IPS-NIHi11 (cell line): ENCODE measurements at places on chromosomes 11 and 22.

- no peak for DNase-seq
These were observed 20.8 kb upstream of the LINC01488 start for GRCh38 chr11:69460540-69461257.

- no peak for DNase-seq
These were observed at the start of gene KLHDC7B for GRCh38 chr22:50545522-50546325. Gene KLHDC7B (plus strand): TSS chr22:50545899. CDS start chr22:50546244, 345 bp downstream.

GRCh38 chr11:29669310-29669709, 347.5 kb downstream of the KCNA4 start:
- DNase-seq = no peak

- peak; percentile 35 for DNase-seq
These were observed 120.9 kb downstream of the GALNT18 start for GRCh38 chr11:11500744-11501487.

GRCh38 chr22:49786976-49787706, 40.5 kb downstream of the BRD1 start:
- DNase-seq = no peak

- no peak for DNase-seq
These were observed 28.2 kb downstream of the SEZ6L start for GRCh38 chr22:26197425-26197824.

GRCh38 chr11:118005224-118006152, 19.3 kb downstream of the IL10RA start:
- DNase-seq = no peak

DNA sequence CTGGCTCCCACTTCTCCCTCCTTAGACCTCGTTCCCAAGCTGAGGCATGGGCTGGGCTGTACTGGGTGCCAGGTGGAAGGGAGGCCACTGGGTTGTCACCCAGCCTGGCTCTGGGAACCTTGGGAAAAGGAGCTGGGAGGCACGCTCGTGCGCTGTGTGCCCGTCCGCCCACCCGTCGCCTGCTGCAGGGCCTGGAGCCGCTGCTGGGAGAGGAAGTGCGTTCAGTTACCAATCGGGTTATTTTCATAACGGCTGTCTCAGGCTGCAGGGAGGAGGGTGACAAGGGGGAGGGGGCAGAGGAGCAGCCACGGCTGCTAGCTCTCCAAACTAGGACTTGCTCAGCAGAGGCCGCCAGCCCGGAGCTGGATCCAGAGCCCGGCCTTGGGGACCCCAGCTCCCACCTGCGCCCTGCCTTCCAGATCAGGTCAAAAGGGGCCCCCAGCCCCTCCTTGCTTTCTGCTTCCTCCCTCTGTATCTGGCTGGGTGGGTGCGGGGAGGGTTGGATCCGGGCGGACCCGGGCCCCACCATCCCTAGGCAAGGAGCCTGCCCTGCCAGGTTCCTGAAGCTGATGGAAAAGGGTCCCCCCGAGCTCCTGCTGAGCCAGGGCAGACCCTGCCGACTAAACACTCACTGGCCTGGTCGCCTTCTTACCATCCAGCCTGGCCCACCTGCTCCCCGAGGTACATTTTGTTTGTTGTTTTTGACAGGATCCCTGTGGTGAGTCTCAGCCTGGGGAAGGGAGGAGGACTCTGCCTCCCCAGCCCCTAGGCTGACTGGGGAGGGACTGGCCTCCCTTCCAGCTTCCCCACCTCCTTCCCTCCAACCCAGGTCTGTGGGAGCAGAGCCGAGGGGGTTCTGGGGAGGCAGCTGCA, 14.3 kb downstream of the DGKZ start:
- peak; percentile 54 for DNase-seq

DNA sequence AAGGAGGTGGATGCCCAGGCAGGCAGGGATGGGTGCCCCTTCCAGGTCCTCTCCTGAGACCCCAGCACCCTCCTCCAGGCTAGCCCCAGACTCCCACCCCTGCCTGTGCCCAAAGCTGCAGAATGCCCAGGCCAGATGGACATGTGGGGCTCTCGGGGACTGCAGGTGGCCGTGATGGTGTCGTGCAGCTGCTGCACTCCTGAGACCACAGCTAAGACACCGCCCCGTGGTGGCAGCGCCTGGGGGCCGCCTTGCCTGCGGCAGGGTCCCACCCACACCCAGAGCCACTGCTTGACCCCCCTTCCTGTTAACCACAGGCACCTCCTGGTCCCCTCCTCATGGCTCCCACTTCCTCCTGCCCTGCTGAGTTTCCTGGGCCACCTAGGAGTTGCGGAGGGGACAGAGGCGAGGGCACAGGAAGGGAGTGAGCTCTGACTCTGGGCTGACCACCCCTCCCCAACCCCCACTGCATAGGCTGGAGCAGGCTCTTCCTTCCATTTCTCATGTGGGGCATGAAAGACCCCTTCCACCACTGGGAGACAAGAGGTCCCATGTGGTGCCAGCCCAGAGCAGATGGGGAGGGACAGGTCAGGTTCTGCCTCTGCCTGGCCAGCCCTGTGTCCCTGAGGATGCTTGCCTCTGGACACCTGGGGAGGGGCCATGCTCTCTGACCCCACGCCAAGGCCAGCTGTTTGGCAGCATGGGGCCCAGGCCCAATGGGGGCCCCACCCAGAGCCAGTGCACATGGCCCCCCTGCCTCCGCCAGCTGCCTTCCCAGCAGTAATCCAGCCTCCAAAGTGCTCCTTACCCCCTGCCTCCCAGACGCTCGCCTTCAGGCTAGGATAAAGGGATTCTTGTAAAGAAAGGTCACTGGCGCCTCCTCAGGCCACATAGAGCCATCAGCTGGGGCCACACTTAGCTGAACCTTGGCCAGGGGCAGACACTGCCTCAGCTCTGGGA, 29.3 kb downstream of the OSBPL5 start:
- DNase-seq = peak; percentile 58

DNA sequence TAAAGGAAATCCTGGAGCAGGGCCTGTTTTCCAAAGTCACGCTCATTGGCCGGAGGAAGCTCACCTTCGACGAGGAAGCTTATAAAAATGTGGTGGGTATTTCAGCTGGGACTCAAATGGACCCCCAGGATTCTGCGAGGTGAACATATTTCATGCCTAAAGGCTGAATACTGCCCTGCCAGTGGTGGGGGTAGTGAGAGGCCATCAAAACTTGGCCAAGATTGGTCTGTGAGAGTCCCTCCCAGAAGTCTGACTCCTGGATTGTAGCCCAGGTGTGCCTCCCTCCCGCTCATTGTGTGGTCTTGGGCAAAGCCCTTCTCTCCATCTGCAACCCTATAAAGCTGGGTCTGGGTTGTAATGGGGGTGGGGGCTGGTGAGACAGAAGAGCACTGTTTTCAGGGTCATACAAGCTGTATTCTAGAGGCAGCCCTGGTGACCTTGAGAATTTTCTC, 853 bp downstream of the HTATIP2 start:
- DNase-seq = peak; percentile 18

DNA sequence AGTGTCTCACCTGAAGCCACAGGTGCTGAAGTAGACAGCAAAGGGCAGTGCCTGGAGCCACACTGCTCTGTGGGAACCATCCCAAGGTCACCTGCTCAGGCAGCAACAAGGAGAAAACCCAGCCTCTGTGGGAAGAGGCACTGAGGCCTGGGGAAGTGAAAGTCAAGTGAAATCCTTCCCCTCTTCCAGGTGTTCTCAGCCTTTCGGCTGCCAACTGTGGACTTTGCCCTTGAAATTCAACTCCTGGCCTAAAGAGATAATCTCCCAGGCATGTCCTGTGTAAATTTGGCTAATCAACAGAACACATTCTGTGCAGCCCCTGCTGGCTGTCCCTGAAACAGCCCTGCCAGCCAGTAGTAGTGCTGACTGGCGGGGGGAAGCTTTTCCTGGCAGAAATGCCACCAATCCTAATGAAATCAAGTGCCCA, 112.1 kb downstream of the RPL27A start:
- peak; percentile 50 for DNase-seq

GRCh38 chr11:120952461-120953434, 71.2 kb upstream of the TBCEL start:
- peak; percentile 91 for DNase-seq

DNA sequence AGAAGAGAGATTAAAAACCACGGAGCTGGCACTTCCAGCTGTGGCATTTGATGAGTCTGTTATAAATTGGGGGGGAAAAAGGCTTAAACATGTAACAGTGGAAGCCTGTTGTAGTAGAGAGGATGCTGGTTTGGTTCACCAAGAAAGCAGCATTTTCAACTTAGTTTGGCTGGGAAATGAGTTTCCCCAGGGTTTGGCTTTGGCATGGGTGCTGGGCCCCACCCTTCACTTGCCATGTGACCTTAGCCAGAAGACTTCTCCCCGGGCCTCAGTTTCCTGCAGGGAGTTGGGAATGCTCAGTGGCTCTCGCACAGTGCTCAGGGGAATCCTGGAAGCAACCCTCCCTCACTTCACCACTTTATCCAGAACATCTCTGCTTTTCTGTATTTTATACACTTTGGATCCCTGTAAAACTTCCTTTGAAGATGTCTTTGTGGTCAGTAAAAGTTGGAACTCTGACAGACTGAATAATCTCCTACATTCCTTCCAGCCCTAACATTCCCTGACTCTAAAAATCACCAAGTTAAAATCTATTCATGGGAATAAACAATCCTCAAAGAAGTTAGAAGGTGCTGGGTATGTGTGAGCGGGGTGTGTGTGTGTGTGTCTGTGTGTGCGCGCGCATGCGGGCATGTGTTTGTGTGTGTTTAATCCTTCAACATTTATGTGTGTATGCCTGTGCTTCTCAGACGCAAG, 166.0 kb downstream of the TENM4 start:
- DNase-seq = no peak

DNA sequence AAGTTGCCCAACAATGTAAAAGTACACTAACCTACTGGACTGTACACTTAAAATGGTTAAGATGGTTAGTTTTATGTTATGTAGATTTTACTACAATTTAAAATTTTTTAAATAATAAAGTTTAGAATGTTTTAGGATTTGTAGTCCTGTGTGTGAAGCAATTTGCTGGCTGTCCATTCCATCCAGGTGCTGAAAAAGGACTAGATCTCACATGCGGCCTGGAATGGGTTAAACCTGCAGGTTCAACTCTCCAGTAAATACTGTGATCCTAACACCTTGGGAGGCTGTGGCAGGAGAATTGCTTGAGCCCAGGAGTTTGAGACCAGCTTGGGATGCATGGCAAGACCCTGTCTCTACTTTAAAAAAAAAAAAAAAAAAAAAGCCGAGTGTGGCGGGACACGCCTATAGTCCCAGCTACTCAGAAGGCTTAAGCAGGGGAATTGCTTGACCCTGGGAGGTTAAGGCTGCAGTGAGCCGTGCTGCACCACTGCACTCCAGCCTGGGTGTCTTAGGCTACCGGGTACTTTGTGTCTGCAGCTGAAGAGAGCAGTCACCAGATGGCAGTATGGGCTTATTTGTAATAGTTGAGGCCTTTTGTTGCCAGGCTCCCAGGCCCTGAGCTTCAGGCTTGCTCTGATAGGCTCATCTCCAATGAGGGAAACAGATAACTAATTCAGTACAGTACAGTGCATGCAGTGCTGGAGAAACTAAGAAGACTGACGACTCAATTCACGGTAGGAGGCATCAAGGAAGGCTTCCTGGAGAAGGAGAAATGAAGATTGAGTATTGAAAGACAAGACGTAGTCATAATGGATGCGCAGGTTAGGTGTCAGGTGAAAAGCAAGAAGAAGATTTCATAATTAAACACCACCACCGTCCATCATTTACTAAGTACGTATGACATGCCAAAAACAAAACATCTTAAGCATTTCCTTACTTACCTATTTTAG, 64.7 kb upstream of the ASPHD2 start:
- DNase-seq = peak; percentile 76

- DNase-seq = peak; percentile 78
These were observed 63.3 kb upstream of the SUSD2 start for GRCh38 chr22:24117942-24118341.

DNA sequence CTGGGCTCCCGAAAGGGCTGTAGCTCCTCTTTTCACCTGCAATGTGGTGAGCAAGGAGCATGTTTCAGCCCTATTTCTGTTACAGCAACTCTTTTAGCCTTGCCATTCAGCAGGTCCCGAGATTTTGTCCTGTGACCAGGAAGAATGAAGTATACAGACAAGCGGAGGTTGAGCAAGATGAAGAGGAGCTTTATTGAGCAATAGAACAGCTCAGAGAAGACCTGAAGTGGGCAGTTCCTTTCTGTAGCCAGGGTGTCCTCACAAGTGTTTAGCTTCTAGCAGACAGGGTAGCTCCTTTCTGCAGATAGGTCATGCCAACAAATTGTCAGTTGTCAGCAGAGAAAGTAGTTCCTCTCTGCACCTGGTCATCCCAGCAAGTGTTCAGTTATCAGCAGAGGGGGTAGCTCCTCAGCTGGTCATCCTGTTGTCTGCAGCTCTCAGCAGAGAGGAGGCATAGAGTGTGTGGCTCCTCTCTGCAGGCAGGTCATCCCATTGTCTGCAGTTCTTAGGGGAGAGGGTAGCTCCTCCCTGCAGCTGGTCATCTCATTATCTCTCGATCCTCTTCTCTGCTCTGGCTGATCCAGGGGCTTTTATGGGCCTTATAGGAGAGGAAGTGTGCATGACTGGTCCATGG, 5.4 kb upstream of the OR56A4 start:
- DNase-seq = no peak
